AG04449 (cell line): ENCODE measurements at places on chromosomes 11 and 22.
A peak's percentile ranks its signal among the peaks of the same experiment; 100 is the strongest.

DNA sequence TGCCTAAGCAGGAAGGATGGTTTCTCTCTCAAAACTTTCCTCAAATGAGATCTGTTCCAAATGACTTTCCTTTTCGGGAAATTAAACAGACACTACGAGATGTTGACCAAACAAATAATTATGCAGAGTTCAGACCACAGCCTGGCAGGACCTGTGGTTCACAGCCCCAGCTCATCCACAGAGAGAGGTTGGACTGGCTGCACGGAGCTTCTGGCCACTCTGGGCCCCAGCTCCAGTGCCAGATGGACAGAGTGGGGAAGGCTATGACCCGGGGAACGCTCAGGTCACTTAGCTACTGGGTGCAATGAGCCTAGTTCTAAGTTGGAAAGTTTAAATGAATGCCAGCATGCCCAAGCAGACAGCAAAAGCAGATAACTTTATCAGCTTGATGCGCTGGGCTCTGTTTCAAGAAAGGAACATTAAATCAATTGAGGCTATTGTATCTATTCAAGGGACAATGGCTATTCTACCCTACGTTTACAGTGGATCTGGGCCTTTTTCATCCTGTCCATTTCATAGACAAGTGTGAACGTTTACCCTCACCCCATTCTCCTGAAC lies 155.7 kb upstream of the NARS2 start:
- DNase-seq: no peak

- no peak for DNase-seq
Measured at GRCh38 chr11:115706626-115707135, 202.5 kb upstream of the CADM1 start.

DNA sequence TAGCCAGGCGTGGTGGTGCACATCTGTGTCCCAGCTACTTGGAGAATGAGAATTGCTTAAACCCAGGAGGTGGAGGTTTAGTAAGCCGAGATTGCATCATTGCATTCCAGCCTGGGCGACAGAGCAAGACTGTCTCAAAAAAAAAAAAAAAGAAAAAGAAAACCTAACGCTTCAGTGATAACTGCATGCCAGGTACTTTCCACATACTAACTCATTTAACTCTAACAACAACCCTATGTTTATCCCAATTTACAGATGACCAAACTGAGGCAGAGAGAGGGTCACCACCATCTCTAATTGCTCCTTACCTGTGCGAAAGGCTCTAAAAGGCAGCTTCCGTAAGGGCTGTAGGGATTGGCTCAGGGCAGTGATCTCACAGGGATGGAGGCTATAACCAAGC lies 11.6 kb downstream of the PISD start:
- DNase-seq: no peak

DNA sequence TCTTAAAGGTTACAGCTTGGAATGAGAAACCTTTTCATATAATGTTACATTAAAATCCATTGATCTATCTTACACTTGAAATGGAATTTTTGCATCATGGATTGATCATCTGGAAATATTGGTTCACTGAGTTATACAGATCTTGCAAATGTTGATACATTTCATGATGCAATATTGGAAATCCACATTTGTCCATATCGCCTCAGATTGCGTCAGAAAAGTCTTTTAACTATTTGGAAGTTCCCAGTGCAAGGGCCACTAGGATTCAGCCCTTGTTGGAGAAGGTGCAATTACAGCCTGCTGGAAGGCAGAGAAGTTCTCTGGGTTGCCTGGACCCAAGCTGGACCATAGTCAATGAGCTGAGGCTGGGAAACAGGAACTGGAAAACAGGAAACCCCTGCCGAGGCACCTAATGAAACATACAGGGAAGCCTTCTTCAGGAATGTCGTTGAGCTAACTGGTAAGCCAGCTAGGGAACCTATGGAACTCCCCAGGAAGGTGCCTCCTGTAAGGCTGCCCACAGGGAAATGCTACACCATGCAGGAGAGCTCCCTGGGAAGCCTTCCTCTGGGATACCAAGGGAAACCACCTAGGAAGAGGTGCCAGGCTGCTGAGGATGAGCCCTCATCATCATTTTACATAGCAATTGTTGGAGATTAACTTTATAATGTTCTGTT lies 600.4 kb upstream of the CADM1 start:
- DNase-seq: no peak

DNA sequence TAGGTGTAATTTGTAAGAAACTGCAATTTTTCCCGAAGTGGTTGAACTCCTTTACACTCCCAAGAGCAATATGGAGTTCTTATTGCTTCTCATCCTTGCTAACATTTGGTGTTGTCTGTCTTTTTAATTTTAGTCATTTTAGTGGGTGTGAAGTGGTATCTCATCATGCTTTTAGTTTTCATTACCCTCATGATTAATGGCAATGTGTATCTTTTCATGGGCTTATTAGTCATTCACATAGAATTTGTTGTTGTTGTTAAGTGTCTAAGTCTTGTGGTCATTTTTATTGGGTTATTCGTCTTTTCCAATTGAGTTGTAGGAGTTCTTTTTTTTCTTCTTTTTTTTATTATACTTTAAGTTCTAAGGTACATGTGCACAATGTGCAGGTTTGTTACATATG lies 238.3 kb upstream of the SESN3 start:
- no peak for DNase-seq

DNA sequence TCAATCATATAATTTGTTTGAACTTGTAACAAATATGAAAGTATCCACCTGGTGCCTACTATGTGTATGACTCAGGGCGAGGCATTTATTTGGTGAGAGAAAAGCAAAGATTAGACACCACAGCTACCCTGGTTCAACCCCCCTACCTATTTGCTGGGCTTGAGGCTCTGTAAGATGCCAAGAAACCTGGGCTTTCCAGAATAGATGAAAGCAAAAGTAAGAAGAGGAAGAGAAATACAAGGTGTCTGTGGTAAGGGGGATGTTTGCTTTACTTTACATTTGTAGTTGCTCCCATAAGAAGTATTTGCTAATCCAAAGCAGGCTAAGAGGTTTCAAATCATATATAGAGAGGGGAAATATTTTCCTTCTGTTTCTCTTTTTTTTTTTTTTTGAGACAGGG lies 61.7 kb downstream of the DDI1 start:
- no peak for DNase-seq

GRCh38 chr11:74479732-74480123 lies 12.4 kb upstream of the KCNE3 start:
- DNase-seq: no peak

- DNase-seq: peak; percentile 19
Measured at GRCh38 chr11:40274017-40274416, 1185.4 kb downstream of the LRRC4C start.

- DNase-seq: no peak
Measured at GRCh38 chr11:132959693-132960092, 572.6 kb downstream of the OPCML start.

DNA sequence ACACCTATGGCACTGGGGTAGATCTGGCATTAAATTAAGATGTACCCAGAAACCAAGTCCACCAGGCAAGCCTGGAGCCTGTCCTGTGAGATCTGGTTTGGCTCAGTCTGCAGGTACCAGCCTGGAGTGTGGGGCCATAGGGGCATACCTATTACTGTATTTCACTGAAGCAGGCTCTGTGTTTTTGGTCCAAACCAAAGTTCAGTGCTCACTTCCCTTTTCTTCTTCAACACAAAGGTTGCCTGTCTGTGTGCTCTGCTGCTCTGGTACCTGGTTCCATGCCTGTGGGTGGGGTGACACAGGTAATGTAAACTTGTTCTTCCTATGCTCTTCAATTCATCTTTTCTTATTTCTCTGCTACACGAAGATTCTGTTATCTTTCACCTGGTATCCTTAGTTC lies 19.8 kb upstream of the GLYATL2 start:
- DNase-seq: no peak

- no peak for DNase-seq
Measured at GRCh38 chr11:102487214-102487613, 34.6 kb upstream of the TMEM123 start.

GRCh38 chr11:111378861-111379601 lies at the start of gene POU2AF1:
POU2AF1 (minus strand) TSS chr11:111379275; CDS start chr11:111379177, 98 bp downstream.
- DNase-seq: no peak

DNA sequence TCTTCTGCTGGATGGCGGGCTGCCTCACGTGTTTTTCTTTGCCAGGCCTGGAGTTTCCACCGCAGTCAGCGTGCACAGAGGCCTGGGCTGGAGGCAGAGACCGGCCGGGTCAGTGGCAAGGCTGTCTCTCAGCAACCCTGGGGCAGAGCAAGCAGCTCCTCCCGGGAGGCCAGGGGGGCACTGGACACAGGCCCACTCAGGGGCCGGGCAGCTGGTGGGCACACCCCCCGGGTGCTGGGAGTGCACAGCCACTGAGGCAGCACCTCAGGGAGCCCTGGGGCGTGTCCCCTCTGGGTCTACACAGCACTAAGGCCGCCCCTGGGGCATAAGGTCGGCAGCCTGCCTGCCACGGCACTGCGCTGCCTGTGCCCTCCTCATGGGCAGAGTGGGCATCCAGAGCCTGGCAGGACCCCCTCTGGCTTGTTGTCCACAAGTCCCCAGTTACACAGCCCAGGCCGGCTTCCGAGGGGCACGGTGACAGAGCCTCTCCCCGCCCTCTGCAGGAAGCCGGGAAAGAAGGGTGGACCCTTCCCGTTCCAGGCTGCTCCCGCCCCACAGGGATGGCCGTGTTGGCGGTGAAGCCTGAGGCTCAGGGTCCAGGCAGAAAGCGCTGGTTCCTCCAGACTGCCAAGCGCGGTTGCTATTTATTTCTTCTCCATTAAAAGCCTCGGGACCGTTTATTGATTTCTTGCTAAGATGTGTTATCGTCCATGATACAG lies 18.5 kb upstream of the TH start:
- no peak for DNase-seq

GRCh38 chr11:116823031-116823843 lies at the start of gene APOA4:
APOA4 (minus strand) TSS chr11:116823304; CDS start chr11:116823191, 113 bp downstream.
- no peak for DNase-seq

DNA sequence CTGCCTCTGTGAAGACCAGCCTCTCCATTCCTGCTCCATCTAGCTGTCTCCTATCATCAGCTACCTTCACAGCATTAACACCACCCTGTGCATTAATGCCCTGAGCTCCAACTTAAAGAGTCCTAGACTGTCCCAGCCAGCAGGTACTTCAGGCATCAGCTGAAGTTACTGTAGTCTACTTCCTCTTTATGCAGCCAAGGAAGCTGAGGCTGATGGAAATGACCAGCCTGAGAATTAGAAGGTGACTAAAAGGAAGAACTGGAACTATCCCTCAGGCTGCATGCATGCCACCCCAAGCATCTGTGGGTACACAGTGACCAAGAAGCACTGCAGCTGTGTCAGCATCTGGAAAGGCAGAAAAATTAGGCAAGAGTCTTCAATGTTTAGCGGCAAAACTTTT lies 28.2 kb downstream of the MS4A10 start:
- DNase-seq: no peak

GRCh38 chr11:72591785-72592502 lies 82.3 kb downstream of the PDE2A start:
- no peak for DNase-seq

DNA sequence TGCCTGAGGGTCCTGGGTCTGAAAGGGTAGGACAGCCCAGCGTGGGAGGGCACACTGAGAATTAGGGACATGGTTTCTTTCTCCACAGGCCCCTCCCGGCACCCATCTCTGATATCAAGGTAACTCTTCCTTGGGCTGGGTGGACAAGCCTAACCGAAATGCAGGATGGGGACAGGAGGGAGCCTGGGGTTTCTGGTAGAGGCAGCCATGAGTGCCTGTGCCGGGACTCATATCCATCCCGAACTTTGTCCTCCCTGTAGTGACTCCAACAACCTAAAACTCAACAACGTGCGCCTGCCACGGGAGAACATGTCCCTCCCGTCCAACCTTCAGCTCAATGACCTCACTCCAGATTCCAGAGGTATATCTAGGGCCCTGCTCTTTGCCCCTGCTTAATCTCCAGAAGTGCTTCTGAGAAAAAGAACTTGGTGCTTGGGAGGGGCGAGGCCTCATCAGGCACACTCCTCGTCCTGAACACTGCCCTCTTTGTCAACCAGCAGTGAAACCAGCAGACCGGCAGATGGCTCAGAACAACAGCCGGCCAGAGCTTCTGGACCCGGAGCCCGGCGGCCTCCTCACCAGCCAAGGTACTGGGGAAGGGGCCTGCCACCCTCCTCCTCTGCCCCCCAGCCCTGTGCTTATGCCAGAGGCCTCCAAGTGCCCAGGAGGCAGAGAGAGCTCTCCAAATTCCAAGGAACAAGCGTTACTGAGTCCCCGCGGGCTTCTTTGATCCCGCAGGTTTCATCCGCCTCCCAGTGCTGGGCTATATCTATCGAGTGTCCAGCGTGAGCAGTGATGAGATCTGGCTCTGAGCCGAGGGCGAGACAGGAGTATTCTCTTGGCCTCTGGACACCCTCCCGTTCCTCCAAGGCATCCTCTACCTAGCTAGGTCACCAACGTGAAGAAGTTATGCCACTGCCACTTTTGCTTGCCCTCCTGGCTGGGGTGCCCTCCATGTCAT lies 3.1 kb downstream of the TMEM25 start:
- no peak for DNase-seq

- no peak for DNase-seq
Measured at GRCh38 chr11:46835897-46836296, 10.2 kb downstream of the CKAP5 start.

DNA sequence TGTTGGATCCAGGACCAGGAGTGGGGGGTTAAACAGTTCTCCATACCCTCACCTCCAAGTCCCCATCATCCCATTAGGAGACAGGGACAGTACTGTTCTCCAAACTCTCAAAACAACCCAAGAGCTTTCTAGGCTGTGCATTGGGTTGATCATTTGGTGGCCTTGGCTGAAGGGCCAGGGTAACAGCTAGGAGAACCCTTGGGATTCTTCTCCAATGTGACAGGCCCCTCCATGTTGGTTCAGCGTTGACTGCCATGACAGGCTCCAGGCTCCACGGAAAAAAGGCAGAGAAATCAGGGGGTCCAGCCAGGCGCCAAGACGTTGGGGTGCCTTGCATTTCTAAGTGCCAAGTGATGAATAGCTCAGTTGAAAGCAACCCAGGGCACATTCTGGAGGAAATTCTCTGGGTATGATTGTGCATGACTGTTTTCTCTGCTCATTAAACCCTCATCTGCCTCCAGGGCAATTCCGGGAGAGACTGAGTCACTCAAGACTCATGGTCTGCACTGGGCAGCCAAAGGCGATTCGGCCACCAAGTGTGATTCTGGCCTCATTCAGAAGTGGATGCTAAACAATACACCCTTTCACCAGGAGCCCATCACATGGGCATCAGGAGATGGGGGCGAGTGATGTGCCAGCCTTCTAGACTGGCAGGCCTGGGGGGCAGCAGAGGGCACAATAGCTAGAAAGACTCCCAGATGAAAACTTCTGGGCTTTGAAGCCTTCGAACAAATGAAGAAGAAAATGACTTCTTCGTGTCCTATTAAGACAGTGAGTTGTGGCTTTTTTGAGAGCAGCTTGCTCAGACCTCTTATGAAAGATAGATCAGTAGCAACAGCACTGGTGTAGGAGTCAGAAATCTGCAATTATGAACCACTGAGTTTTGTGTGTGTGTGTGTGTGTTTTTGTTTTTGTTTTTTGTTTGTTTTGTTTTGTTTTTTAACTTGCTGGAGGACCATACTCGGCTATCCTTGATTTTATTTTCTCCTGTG lies 27.7 kb downstream of the CD44 start:
- DNase-seq: peak; percentile 80
